ENCODE measurements at places on chromosomes 3 and 15. TPM values are rescaled to one million over a fixed set of nuclear protein-coding genes. Genes with fewer than 3 reads are reported as not detected.

PLXNB1 gene
- total RNA-seq: 4.0 TPM

DNA sequence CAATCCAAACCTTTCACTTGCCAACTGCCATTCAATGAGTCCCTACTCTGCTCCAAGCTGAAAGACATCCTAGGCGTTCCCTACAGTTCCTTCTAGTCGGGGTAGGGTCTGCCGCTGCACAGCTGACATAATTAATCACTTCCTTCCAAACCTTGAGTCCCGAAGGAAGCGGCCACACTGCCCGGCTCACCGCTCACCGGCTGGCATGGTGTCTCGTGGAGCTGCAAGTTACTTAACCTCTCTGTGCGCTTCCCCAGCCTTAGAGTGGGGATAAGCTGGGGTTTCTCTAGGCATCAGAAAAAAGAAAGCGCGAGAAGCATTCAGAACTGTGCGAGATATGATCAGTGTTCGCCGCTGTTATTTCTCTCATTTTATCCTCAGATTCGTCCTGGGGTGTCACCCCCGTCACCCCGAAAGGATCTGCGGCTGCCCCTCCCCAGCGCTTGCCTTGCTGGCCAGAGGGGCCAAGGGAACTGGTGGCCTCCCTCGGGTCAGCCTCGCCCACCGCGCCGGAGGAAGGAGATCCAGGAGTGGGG lies 748 bp downstream of the MRPS25 start:
- DNase-seq: peak; percentile 11

DNA sequence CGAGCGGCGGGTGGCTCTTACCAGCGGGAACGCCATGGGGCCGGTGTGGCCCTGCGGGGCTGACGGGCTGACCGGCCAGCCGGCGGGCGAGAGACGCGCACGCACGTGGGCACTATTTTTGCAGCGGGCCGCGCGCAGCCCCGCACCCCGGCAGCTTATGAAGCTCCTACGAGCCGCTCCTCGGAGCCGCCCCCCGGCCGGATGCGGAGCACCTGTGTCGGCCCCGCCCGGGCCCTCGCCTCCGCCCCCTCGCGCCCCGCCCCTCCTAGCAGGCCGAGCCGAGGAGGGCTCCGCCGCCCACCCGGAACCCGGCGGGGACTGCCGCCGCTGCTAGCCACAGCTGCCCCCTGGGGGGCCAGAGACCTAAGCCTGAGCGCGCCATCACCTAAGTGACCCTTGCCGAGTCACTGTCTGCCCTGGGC lies 683 bp upstream of the CPEB1 start:
- DNase-seq: no peak

GRCh38 chr3:64930891-64931290 lies 243.1 kb upstream of the ADAMTS9 start:
- DNase-seq: no peak

- no peak for DNase-seq
Measured at GRCh38 chr15:52207191-52207590, 16.0 kb upstream of the GNB5 start.

DNA sequence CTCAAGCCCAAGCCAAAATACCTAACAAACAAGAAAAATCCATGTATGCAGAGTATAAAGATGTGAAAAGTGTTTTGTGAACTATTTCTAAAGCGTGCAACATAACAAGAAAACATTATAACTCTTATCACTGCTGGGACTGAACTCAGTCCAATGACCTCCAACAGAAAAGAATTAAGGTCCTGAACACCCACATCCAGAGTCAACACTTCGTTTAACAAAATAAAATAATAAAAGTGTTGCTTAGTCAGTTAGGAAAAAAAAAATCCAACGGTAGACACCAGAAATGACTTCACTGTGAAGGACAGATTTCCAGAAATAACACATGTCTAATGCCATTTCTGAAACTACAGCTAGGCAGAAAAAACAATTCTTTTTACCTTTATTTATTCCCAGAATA lies 28.0 kb downstream of the MB21D2 start:
- DNase-seq: no peak

- DNase-seq: peak; percentile 96
Measured at GRCh38 chr3:55160241-55160983, 232.6 kb upstream of the LRTM1 start.

DNA sequence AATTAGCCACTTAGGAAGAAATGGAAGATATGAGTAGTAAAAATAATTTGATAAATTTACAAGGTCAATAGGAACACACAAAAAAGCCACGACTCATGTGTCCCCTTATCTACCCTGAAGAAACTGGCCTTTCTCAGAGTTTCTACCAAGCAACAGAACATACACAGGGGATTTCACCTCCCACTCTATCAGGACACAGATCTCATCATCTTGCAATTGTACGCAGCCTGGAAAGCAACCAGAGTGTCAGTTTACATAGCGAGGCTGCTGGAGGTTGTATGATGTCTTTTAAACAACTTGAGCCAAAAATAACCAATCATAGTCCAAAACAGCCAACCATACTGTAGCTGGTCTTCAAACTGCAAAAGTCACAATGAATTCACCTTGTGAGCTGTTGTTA lies 19.7 kb upstream of the LMOD3 start:
- no peak for DNase-seq

GRCh38 chr15:38650936-38651327 lies 86.3 kb upstream of the RASGRP1 start:
- DNase-seq: no peak

DNA sequence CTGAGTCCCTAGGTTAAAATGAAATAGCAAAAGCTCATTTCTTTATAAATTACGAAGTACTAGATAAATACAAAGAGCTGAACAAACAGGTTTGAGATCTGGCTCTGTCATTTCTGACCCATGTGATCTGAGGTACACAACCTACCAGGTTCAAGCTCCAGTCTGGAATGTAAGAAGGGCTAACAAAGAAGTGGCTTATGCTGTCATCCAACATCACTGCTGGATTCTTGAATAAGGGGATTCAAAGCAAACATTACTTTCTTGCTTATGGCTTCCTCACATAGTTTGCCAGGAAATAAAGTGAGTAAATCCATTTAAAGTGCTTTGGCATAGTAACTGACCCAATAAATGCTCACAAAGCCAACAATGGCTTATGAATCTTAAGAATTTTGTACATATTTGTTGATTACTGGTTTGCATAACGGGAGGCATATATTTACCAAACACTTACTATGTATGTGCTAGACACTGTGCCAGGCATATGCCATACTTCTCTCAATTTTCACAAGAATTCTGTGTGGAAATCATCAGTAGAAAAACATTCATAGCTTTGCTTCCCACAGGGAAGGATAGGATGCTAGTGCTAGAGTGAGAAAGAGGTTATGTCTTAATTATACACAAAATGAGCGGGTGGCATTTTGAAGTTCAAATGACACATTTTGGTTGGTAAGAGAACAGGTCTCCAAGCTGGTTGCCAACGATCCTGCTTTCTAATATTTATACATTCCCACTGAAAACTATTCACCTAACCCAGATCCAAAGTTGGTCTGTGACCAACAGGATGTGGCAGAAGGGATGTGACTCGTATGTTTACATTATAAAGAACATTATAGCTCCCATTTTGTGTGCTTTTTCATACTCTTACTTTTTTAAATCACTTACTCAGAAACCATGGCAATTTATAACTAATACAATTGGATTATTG lies 38.7 kb upstream of the CSPG5 start:
- no peak for DNase-seq

GRCh38 chr3:51706788-51707731 lies at the start of gene GRM2:
TSS of gene GRM2 (plus strand) at chr3:51707068. CDS start at chr3:51708984, 1,916 bp downstream.
- DNase-seq: peak; percentile 74

- DNase-seq: no peak
Measured at GRCh38 chr3:111712294-111713167, 117.4 kb upstream of the ZBED2 start.

CPNE4 gene
- total RNA-seq: not detected

- DNase-seq: no peak
Measured at GRCh38 chr3:172518929-172519640, 4.1 kb downstream of the TNFSF10 start.

CMTM7 gene
- 7.0 TPM for total RNA-seq

DNA sequence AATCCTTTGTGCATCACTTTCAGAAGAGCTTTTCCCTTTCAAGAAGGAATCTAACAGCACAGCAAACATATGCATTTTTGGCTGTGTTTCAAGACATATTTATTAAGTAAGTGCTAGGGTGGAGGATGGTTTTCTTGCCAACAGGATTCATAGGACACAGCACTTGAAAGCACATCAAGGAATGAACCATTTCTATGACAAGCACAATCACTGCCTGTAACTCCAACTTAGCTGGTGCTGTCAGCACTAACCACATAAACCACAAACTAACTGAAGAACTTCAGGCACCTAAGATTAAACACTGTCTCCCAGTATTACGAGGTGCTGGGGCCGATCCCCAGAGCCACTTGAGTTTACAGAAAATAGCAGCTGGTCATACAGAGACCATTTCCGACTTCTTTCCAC lies 35.4 kb upstream of the SPRED1 start:
- DNase-seq: no peak

SI gene
- total RNA-seq: not detected

All from SJSA1 (cell line).